ENCODE measurements at places on chromosomes 6 and 20. TPM values are rescaled to one million over a fixed set of nuclear protein-coding genes. Genes with fewer than 3 reads are reported as not detected.

GRCh38 chr6:147852772-147853171, 344.3 kb downstream of the SAMD5 start:
- DNase-seq, result no peak

- no peak for DNase-seq
These were observed 37.6 kb downstream of the TTLL9 start for GRCh38 chr20:31908016-31908415.

GSTA3 gene
- not detected for total RNA-seq

FAM83D gene
- total RNA-seq, result 4.1 TPM

TBX18 gene
- total RNA-seq, result 0.46 TPM

Data from kidney epithelial cell (primary cell).